ENCODE measurements at places on chromosomes 12 and 14.

DNA sequence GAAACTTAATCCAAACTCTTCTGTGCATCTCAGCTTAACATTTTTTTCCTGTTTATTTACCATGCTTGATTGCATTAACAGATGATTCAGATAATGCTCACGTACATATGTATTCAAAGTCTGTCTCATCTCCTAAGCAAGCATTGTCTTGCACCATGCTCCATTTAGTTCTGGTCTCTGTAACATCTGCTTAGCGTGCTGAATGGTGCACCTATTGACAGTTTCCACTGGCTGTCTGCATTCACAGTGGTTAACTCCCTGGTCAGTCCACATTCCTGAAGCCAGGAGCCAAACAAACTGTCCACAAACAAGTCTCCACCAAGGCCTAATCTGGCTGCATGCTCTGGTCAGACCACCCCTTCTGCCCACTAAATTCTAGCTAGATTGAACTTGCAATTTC lies 83.9 kb downstream of the KNTC1 start:
- H3K27ac ChIP-seq, result no peak overlapping the region
- no peak overlapping the region for H3K4me3 ChIP-seq
- DNase-seq, result no peak
- H3K36me3 ChIP-seq, result no peaks in the 10 kb centered on the region
- H3K27me3 ChIP-seq, result no peaks in the 10 kb centered on the region

- no peak overlapping the region for H3K4me3 ChIP-seq
- no peaks in the 10 kb centered on the region for H3K27me3 ChIP-seq
- DNase-seq, result no peak
- H3K27ac ChIP-seq, result peak overlapping the region; percentile 83
These were observed 129.1 kb downstream of the GPR135 start for GRCh38 chr14:59336098-59336497.

- no peaks in the 10 kb centered on the region for H3K36me3 ChIP-seq
- DNase-seq, result no peak
- peaks cover 36% of the 10 kb centered on the region for H3K4me1 ChIP-seq
- H3K27me3 ChIP-seq, result no peaks in the 10 kb centered on the region
These were observed 8.0 kb downstream of the SCNN1A start for GRCh38 chr12:6367065-6367968.

GRCh38 chr12:93089805-93090569 lies 160.9 kb upstream of the EEA1 start:
- no peaks in the 10 kb centered on the region for H3K36me3 ChIP-seq
- DNase-seq, result no peak
- no peak overlapping the region for H3K4me3 ChIP-seq
- no peaks in the 10 kb centered on the region for H3K27me3 ChIP-seq
- peaks cover 4% of the 10 kb centered on the region for H3K4me1 ChIP-seq

GRCh38 chr12:41437563-41437962 lies 249.4 kb downstream of the PDZRN4 start:
- no peak for DNase-seq
- H3K27me3 ChIP-seq, result no peaks in the 10 kb centered on the region
- H3K27ac ChIP-seq, result no peak overlapping the region
- no peaks in the 10 kb centered on the region for H3K36me3 ChIP-seq
- no peaks in the 10 kb centered on the region for H3K4me1 ChIP-seq

DNA sequence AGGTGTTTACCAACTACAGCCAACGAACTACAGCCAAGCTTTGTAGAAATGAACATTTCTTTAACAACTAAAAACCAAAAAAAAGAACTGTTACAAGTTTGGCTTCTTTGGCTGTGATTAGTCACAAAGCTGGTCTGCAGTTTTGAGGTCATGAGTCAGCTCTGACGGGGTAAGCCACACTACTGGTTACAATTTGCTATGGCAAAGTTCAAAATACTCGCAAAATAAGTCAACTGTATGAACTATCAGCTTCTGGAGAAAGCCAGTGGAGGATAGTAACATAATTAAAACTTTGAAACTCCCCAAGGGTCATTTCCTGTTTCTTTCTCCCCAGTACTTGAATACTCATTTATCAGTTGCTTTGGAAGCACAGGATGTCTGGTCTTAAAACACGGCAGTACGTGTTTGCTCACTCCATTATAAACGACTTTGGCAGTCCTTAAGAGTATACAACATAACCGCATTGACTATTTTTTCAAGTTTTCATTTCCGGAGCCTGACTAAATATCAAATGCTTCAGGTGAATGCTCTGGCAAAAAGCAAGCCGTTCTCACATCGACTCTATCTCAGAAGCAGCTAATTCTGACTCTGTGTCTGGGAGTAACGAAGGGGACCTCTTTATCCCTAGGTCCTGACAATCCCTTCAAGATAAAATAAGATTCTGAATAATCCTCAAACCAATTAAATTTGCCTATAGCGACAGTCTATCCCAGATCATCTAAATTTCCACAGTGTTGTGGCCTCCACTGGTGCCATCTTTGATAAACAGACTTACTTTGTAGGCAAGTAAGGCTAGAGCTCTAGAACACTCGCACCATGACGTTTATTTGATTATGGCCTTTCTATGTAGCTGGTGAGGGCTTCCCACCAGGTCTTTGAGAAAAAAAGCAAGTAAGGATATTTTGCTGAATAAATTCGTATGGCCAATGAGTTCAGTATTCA lies 10.6 kb downstream of the PHLDA1 start:
- H3K27me3 ChIP-seq, result no peaks in the 10 kb centered on the region
- H3K4me3 ChIP-seq, result no peak overlapping the region
- H3K4me1 ChIP-seq, result peaks cover 11% of the 10 kb centered on the region
- no peaks in the 10 kb centered on the region for H3K36me3 ChIP-seq
- peak; percentile 75 for DNase-seq

DNA sequence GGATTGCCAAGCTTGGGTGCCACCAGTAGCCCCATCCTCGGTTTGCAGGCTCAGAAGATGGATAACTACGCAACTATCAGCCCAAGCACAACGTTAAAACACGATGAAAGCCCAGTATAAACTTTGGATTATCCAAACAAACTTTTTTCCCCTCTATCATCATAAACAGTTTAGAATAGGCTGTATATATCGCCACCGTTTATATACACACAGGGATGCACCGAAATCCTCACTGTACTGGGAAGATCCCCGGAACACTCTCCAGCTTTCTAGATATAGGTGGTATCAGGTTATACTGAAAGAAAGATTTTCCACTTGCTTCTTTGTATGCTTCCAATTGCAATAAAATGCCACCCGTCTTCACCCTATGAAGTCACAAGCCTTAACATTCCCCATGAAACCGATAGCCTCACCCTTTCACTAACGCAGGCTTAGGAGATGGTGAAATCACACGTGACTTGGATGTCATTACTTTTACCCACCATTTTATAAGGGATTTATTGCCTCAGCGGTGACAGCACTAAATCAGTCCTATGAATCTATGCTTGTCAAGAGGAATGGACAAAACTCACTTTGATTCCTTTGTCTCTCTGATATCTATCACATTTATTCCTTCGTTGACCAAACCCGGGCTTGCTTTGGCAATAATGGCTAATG lies 207.6 kb upstream of the FOXN3 start:
- no peak for DNase-seq
- no peaks in the 10 kb centered on the region for H3K27me3 ChIP-seq
- H3K4me1 ChIP-seq, result peaks cover 4% of the 10 kb centered on the region
- no peak overlapping the region for H3K27ac ChIP-seq

DNA sequence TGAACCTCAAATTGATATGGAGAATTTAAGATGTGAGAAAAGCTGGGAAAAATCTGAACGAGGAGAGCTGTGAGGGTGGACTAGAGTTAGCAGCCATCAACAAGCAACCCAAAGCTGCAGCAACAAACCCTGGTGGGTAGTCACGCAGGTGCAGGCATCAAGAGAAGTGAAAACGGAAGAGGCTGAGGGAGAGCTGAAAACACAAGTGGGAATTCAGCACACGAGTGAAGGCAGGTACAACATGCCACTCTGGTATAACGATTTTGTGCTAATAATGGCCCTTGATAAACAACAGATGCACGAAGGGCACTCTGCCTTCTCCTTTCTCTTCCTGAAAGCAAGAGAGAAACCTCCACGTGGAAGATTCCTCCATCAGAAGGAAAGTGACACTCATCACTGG lies 11.5 kb downstream of the TCL1B start:
- H3K36me3 ChIP-seq, result no peaks in the 10 kb centered on the region
- H3K4me1 ChIP-seq, result no peaks in the 10 kb centered on the region
- H3K4me3 ChIP-seq, result no peak overlapping the region
- H3K27me3 ChIP-seq, result no peaks in the 10 kb centered on the region
- DNase-seq, result no peak

DNA sequence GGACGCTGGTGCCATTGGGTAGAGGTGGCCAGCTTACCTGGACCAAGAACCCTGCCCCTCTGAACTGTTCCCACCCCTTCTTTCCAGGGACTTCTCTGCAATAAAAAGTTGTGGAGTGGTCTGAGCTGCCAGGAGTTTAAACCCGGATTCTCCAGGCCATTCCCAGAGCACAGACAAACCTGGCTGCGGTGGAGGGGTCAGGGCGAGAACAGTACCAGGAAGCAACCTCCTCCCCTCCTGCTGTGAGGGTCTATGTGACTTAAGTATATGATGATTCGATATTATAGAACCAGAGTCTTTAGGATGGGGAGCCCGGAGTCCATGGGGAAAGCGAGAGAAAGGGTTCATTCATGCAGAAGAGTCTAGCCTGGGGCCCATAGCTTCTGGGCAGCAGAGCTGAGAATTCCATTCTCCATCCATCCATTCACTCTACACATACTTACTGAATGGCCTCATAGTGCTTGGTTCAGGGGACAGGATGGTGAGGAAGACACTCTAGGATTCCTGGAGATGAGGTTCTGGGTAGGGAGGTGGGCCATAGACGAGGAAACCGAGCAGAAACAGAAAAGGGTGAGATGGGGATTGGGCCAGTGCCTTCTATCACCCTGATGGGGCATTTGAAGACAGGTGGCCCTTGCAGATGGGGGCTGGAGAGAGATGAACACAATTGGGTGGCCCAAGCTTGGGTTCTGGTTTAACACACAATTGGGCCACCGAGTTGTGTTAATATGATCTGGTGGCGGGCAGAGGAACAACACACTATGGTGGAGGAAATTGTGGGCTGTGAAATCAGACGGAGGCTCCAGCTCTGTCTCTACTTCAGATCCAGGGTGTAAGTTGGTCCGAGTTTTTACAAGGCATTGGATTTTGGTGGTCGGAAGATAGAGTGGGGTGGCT lies 5.2 kb downstream of the KRT86 start:
- H3K27ac ChIP-seq, result peak overlapping the region; percentile 61
- H3K4me3 ChIP-seq, result no peak overlapping the region
- peak; percentile 13 for DNase-seq
- H3K27me3 ChIP-seq, result no peaks in the 10 kb centered on the region

DNA sequence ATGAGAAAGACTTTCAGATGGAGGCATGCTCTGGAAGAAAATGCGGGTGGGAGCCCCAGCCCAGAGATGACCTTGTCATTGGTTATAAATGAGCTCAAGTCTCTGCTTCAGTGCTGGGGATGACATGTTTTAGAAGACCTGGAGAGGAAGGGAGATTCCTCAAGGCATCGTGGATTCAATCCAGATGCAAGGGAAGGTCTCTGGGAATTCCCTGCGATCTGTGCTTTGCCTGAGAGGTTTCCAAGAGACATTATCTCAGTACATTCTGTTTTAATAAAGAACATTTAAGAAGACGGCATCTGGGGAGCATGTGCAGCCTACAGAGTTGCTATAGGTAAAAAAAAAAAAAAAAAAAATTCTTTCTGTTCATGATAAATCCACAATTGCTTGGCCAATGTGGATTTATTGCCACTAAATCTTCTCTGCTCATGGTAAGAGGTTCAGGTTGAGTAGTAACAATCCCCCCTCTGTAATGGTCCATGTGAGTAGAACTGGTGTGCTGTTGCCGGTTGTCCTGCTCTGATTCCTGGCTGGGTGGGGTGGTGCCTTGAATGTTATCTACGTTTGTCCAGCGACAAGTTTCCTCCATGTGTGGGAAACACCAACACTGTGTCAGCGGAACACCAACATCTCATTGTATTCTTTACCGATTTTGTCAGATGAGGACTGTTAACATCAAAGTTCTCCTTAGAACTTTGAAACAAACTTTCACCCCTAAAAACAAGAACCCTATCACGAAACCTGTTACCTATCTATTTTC lies 230.0 kb downstream of the MSRB3 start:
- no peak overlapping the region for H3K4me3 ChIP-seq
- no peaks in the 10 kb centered on the region for H3K27me3 ChIP-seq
- no peaks in the 10 kb centered on the region for H3K36me3 ChIP-seq
- H3K4me1 ChIP-seq, result no peaks in the 10 kb centered on the region
- H3K27ac ChIP-seq, result no peak overlapping the region
- no peak for DNase-seq

GRCh38 chr14:69539631-69540410 lies 34.9 kb downstream of the CCDC177 start:
- DNase-seq, result peak; percentile 78
- no peaks in the 10 kb centered on the region for H3K36me3 ChIP-seq
- H3K27ac ChIP-seq, result no peak overlapping the region
- peaks cover 3% of the 10 kb centered on the region for H3K27me3 ChIP-seq

- no peaks in the 10 kb centered on the region for H3K27me3 ChIP-seq
- no peak for DNase-seq
- no peak overlapping the region for H3K27ac ChIP-seq
- H3K4me3 ChIP-seq, result no peak overlapping the region
- H3K4me1 ChIP-seq, result no peaks in the 10 kb centered on the region
These were observed 211.1 kb downstream of the SPTSSA start for GRCh38 chr14:34250959-34251358.

- H3K36me3 ChIP-seq, result no peaks in the 10 kb centered on the region
- no peak for DNase-seq
- H3K27ac ChIP-seq, result no peak overlapping the region
- H3K27me3 ChIP-seq, result no peaks in the 10 kb centered on the region
These were observed 182.0 kb upstream of the DCN start for GRCh38 chr12:91364471-91365184.

DNA sequence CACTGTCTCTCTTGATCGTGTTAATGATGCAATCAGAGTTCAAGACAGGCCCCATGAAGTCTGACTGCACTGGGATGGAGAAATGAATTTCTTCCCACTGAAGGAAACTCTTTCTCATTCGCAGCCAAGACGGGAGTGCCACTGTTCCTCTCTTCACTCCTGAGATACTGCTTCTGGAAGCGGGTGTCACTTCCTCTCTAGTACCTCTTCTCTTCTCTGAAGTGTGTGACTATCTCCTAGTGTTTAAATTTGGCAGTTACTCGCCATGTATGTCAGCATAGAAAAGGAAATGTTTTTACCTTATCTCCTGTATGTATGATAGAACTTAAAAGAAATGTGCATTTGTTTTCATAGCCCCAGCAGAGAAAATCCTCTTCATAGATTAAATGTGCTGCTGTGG lies 215.2 kb downstream of the ANO6 start:
- no peaks in the 10 kb centered on the region for H3K27me3 ChIP-seq
- no peaks in the 10 kb centered on the region for H3K36me3 ChIP-seq
- no peak for DNase-seq
- no peaks in the 10 kb centered on the region for H3K4me1 ChIP-seq
- no peak overlapping the region for H3K4me3 ChIP-seq
- H3K27ac ChIP-seq, result no peak overlapping the region

GRCh38 chr12:90090929-90091651 lies 382.5 kb upstream of the ATP2B1 start:
- H3K27ac ChIP-seq, result no peak overlapping the region
- no peaks in the 10 kb centered on the region for H3K27me3 ChIP-seq
- no peak overlapping the region for H3K4me3 ChIP-seq
- H3K36me3 ChIP-seq, result no peaks in the 10 kb centered on the region
